ENCODE measurements at places on chromosomes 3 and 15. TPM values are rescaled to one million over a fixed set of nuclear protein-coding genes. Genes with fewer than 3 reads are reported as not detected.

The AQP9 gene
- total RNA-seq: not detected

The TRIM71 gene
- 0.08 TPM for total RNA-seq

- DNase-seq: no peak
Measured at GRCh38 chr3:53022647-53023046, 23.2 kb downstream of the SFMBT1 start.

DNA sequence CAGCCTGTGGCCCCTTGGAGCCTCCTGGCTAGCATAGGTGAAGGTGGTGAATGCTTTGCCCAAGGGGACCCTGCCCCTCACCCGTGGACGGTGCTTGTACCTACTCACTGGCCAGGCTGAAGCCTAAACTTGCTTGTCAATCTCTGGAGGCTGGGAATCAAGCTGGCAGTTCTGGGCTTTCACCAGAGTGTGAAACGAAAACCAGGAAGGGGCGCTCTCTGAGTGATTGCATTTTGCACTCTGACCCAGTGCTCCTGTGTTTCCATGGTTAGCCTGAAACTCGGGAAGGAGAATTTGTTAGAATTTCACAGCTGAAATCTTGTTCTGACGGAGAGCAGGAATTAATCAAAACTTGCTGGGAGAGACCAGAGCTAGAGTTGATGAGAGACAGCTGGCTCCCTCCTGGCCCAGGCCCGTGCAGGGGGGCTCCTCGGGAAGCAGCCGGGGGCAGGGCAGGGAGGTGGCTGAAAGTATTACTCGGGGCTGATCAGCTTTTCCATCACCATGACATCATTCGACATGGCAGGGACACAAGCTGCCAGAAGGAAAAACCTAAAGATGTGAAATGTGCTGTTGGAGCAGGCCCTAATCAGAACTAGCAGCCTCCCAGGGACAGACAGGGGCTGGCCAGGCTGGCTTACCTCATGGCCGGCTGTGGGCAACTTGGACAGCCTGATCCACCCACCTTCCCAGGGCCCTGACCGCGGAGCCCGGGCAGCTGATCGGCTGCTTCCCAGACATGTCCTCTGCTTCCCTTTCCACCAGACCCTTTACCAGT lies 323.6 kb upstream of the CTDSPL start:
- DNase-seq: no peak

GRCh38 chr15:85865070-85865684 lies 70.5 kb upstream of the KLHL25 start:
- no peak for DNase-seq
